NCI-H774 (cell line): ENCODE measurements at places on chromosomes 5 and 9.
A peak's percentile ranks its signal among the peaks of the same experiment; 100 is the strongest.

DNA sequence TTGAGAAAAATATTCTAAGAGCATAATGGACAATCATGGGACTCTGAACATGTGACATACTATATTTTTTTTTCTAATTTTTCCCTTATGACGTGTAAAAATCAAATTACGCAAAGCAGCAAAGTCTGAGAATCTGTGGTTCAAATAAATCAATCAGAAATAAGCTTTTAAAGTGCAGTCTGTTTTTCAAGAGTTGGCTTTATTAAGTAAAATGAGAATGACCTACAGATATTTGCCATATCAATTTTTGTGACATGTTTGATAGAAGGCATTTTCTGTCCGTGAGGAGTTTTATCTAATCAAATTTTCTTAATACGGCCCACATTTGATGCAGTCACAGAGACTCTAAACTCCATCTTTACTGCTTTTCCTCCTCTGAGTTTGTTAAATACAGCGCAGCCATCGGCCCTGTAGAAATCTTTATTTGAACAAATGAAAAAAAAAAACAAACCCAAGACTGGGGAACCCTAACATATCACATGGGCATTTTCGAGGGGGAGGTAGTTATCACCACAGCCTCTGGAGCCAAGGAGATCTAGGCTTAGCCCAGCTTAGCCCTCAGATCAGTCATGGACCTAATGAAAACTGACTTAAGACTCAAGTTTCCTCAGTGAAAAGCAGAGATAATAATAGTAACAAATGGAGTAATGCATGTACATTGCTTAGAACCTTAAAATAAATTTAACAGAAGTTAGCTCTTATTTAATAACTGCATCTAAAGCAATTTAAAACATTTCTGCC lies 263.6 kb upstream of the C9orf72 start:
- no peak for DNase-seq

GRCh38 chr5:95042037-95042436 lies 242.9 kb downstream of the MCTP1 start:
- DNase-seq: peak; percentile 74

- no peak for DNase-seq
These were observed 32.7 kb downstream of the LNPEP start for GRCh38 chr5:96968614-96969013.

DNA sequence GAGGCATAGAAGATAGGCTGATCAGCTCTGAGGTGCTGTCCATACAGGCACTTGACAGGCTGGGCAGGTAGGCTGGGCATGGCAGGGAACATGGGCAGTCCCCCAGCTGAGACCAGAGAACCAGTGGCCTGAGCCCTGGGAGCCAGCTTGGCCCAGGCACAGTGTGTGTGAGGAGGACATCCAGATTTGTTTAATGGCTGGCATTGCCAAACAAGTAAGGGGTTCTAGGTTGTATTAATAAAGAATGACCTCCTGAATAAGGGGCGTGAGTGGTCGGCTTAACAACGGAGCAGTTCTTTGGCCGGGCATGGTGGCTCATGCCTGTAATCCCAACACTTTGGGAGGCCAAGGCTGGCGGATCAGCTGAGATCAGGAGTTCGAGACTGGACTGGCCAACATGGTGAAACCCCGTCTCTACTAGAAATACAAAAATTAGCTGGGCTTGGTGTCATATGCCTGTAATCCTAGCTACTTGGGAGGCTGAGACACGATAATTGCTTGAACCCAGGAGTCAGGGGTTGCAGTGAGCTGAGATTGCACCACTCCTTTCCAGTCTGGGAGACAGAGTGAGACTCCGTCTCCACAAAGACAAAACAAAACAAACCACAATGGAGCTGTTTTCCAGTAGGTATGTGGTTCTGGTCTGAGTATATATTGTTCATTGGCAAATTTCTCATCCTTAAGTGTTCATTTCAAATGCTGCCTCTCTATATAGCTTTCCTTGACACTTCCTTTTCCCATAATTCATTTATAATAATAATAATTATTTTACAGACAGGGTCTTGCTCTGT lies 56.2 kb downstream of the ANGPTL2 start:
- DNase-seq: no peak

- DNase-seq: no peak
These were observed 49.6 kb upstream of the CTXN3 start for GRCh38 chr5:127599320-127599719.

- DNase-seq: no peak
These were observed 17.4 kb downstream of the HAUS6 start for GRCh38 chr9:19085295-19085694.

DNA sequence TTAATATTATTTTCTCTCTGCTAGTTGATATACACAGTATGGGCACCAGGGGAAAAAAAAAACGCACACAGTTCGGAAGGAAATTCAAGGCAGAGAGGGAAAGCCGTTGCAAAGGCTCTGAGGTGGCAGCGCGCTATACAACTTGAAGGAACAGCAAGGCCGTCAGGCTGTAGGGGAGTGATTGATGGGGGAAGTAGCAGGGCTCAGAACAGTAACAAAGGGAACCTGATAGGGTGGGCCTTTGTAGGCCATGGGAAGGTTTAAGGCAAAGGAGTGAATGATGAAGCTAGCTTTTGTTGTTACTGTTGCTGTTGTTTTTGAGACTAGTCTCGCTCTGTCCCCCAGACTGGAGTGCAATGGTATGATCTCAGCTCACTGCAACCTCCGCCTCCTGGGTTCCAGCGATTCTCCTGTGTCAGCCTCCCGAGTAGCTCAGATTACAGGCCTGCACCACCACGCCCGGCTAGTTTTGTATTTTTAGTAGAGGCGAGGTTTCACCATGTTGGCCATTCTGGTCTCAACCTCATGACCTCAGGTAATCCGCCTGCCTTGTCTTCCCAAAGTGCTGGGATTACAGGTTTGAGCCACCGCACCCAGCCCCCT lies 27.0 kb downstream of the AQP7 start:
- DNase-seq: no peak

GRCh38 chr9:112285056-112285455 lies 48.4 kb downstream of the PTBP3 start:
- DNase-seq: no peak

DNA sequence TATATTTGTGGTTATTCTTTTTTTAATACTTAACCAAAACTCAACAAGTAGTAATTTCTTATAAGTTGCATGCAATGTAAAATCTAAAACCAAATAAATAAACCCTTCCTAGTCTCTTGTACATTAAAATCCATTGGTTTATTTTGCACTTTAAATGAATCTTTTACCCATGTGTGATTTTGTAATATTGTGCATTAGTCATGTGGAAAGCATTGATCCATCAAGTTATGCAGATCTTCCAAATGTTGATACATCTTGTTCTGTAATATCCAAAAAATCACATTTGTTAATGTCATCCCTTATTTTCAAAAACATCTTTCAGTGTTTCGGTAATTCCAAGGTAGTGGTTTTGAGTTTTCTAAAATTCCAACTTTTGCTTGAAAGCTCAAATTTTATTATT lies 63.3 kb downstream of the CWC27 start:
- no peak for DNase-seq

DNA sequence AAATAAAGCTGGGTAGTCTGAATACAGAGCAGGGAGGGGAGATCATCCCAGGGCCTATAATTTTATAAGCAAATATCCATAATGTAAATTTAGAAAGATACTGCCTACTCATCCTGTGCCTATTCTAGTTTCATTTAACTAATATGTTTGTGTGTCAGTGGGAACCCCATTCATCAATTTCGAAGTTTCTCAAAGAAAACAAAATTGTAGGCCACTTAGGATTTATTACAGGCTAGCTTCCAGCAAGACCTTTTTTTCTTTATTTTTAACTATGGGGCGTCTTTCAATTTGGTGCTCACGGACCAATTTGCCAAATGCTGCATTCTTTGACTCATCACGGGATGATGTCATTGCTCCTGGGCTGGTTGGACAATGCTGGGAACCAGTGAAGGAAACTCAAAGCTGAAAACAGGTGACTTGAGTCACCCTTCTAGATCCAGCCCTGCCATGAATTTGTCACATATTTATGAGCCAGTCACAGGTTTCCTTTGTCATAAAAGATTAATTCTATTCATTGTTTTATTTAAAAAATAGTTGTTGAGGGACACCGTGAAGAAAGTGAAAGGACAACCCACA lies 13.4 kb downstream of the PCSK5 start:
- DNase-seq: no peak
